Glutamatergic neuron (in vitro differentiated cells): ENCODE measurements at places on chromosomes 1 and 21. TPM values are rescaled to one million over a fixed set of nuclear protein-coding genes. Genes with fewer than 3 reads are reported as not detected.
A peak's percentile ranks its signal among the peaks of the same experiment; 100 is the strongest.

- H3K4me1 ChIP-seq: peaks cover 6% of the 10 kb centered on the region
- no peaks in the 10 kb centered on the region for H3K27me3 ChIP-seq
- DNase-seq: no peak
- no peaks in the 10 kb centered on the region for H3K36me3 ChIP-seq
Observed at GRCh38 chr1:246304484-246305259, 202.4 kb downstream of the SMYD3 start.

DNA sequence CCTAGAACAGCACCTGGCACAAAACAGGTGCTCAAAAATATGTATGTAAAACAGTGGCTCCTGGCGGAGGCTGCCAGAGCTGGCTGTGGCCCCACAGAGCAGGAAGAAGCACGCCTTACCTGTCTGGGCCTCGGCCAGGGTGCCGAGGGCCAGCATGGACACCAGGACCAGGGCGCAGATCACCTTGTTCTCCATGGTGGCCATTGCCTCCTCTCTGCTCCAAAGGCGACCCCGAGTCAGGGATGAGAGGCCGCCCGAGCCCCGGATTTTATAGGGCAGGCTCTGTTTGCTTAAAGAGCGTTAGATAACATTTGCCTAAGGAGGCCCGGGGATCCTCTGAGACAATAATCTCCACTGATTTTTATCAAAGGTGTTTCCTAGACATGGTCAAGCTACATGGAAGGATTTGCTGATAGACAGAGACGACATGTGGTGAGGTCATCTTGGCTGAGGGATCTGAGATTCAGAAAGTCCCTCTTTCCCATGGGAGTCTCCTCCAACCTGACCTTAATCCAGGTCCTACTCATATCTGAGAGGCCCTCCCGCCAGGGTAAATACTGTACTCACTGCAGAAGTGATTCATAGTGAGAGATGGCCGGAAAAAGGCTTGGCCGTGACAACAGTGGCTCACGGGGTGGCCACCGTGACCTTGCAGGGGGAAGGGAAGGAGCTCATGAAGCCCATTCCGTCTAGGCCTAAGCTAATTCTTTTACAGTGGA is at the start of gene TFF1:
TFF1 (minus strand) TSS at position 244 of the 719 bp plus-strand sequence; CDS start at position 204, 40 bp downstream.
- no peaks in the 10 kb centered on the region for H3K36me3 ChIP-seq
- peak; percentile 2 for DNase-seq
- peak within 1 kb of the TSS; percentile 52 for H3K27ac ChIP-seq
- H3K27me3 ChIP-seq: peaks cover 5% of the 10 kb centered on the region
- H3K4me1 ChIP-seq: peaks cover 22% of the 10 kb centered on the region
- no peak within 1 kb of the TSS for H3K4me3 ChIP-seq

HMCN1 gene
- total RNA-seq: 0.93 TPM

GRCh38 chr1:186572509-186572908 is 107.7 kb downstream of the PTGS2 start:
- no peaks in the 10 kb centered on the region for H3K36me3 ChIP-seq
- no peaks in the 10 kb centered on the region for H3K4me1 ChIP-seq
- no peak overlapping the region for H3K4me3 ChIP-seq
- no peak overlapping the region for H3K27ac ChIP-seq
- no peak for DNase-seq
- H3K27me3 ChIP-seq: no peaks in the 10 kb centered on the region

- H3K36me3 ChIP-seq: no peaks in the 10 kb centered on the region
- H3K4me1 ChIP-seq: no peaks in the 10 kb centered on the region
- H3K27ac ChIP-seq: no peak overlapping the region
- DNase-seq: no peak
Observed at GRCh38 chr1:19756480-19756879, 43.2 kb downstream of the TMCO4 start.

DNA sequence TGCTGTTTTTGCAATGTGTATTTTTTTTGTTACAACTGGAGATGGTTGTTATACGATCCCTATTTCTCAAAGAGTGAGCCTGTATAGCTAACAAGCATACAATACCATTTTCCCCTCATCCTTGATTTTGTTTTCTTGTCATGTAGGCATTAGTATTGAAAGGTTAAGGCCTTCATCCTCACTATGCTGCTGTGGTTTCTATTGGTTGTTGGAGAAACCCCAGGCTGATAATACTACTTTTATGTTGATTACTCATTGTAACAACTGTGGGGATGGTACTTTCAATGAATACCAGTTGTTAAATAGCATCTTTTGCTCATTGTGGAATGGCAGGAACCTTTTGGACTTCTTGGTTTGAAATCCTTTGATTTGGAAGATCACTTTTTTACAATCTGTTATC is 39.0 kb upstream of the MACF1 start:
- H3K27ac ChIP-seq: no peak overlapping the region
- DNase-seq: no peak
- H3K36me3 ChIP-seq: no peaks in the 10 kb centered on the region
- H3K4me3 ChIP-seq: peak overlapping the region; percentile 53
- H3K27me3 ChIP-seq: peaks cover 6% of the 10 kb centered on the region

GRCh38 chr1:42358791-42359190 is 21.8 kb upstream of the RIMKLA start:
- no peaks in the 10 kb centered on the region for H3K36me3 ChIP-seq
- no peaks in the 10 kb centered on the region for H3K27me3 ChIP-seq
- H3K4me1 ChIP-seq: no peaks in the 10 kb centered on the region
- no peak for DNase-seq

DNA sequence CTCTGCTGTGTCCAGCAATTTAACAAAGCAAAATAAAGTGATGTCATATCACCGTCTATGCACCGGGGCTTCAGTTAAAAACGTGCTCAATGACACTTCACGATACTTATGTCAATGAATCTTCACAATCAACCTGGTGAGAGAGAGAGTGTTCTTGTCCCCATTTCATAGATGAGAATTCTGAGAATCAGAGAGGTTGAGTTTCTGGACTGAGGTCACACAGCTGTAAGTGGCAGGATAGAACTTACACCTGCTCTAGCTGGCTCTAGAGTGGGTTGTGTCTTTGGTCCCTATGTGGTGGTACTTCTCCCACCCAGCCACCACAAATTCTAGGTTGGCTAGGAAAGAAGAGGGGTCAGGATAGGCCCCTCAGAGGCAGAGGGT is 5.2 kb downstream of the NTRK1 start:
- H3K4me1 ChIP-seq: peaks cover 63% of the 10 kb centered on the region
- H3K36me3 ChIP-seq: no peaks in the 10 kb centered on the region
- DNase-seq: no peak
- H3K4me3 ChIP-seq: peak overlapping the region; percentile 72
- H3K27me3 ChIP-seq: peaks cover 15% of the 10 kb centered on the region

DNA sequence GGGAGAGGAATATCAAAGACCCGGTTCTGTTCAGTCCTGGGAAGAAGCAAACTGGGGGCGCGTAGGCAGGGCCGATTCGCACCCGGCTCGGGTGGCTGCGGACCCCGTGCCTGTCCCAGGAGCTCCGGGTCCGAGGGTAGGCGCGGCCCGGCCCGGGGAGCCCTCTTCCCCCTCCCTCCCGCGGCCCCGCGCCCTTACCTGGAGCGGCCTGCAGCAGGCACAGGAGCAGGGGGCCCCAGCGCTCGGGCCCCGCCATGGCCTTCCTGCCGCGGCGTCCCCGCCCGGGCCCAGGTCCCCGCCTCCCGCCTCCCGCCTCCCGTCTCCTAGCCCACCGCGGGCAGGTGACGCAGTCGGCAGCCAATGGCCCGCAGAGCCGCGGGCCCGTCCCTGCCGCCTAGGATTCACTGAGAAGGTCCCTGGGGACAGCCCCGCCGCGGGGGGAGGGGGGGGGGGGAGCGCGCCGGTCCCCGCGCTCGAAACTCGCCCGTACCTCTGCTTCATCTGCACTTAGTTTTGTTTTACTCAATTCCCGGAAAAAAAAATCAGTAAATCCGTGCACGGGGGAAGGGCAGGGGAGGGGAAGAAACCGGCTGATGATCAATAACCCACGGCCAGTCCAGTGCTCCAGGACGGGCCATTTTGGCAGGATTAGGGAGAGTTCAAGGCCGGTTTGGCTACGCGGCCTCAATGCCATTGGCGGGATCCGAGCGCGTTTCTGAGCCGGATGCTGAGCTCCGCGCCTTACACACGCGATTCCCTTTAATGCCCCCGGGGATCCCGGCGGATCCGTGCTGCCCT is at the start of gene IFNLR1:
IFNLR1 (minus strand) TSS at position 297 of the 798 bp plus-strand sequence; CDS start at position 256, 41 bp downstream.
- H3K36me3 ChIP-seq: no peaks in the 10 kb centered on the region
- peak; percentile 48 for DNase-seq
- no peak within 1 kb of the TSS for H3K27ac ChIP-seq

AVPR1B gene
- not detected for total RNA-seq

- H3K27me3 ChIP-seq: no peaks in the 10 kb centered on the region
- H3K4me1 ChIP-seq: no peaks in the 10 kb centered on the region
Observed at GRCh38 chr1:24288479-24288878, 30.7 kb upstream of the GRHL3 start.

- no peak for DNase-seq
- peaks cover 58% of the 10 kb centered on the region for H3K4me1 ChIP-seq
- peaks cover 3% of the 10 kb centered on the region for H3K36me3 ChIP-seq
Observed at GRCh38 chr1:111720274-111720976, 18.8 kb downstream of the INKA2 start.

HSD3B1 gene
- total RNA-seq: not detected

FNDC10 gene
- total RNA-seq: 11.9 TPM

- H3K4me1 ChIP-seq: no peaks in the 10 kb centered on the region
- peaks cover 6% of the 10 kb centered on the region for H3K27me3 ChIP-seq
- no peak overlapping the region for H3K27ac ChIP-seq
- H3K4me3 ChIP-seq: no peak overlapping the region
Observed at GRCh38 chr1:36284517-36284916, 21.7 kb upstream of the SH3D21 start.

GRCh38 chr1:81432654-81433109 is 368.1 kb upstream of the ADGRL2 start:
- peaks cover 31% of the 10 kb centered on the region for H3K4me1 ChIP-seq
- H3K27ac ChIP-seq: no peak overlapping the region
- no peak for DNase-seq
- H3K27me3 ChIP-seq: peaks cover 2% of the 10 kb centered on the region
- no peaks in the 10 kb centered on the region for H3K36me3 ChIP-seq
- no peak overlapping the region for H3K4me3 ChIP-seq

GRCh38 chr1:24555591-24556413 is at the start of gene NCMAP:
TSS of gene NCMAP (plus strand) at chr1:24556087. CDS start at chr1:24595431, 39,344 bp downstream.
- peak; percentile 31 for DNase-seq
- H3K4me1 ChIP-seq: peaks cover 5% of the 10 kb centered on the region
- peak within 1 kb of the TSS; percentile 28 for H3K4me3 ChIP-seq
- no peaks in the 10 kb centered on the region for H3K36me3 ChIP-seq
- no peak within 1 kb of the TSS for H3K27ac ChIP-seq

ZBTB18 gene
- 213 TPM for total RNA-seq

GRCh38 chr1:27831568-27832410 is 1.2 kb downstream of the PPP1R8 start:
- H3K27me3 ChIP-seq: peaks cover 3% of the 10 kb centered on the region
- no peaks in the 10 kb centered on the region for H3K36me3 ChIP-seq
- peaks cover 21% of the 10 kb centered on the region for H3K4me1 ChIP-seq
- H3K4me3 ChIP-seq: peak overlapping the region; percentile 92

DNA sequence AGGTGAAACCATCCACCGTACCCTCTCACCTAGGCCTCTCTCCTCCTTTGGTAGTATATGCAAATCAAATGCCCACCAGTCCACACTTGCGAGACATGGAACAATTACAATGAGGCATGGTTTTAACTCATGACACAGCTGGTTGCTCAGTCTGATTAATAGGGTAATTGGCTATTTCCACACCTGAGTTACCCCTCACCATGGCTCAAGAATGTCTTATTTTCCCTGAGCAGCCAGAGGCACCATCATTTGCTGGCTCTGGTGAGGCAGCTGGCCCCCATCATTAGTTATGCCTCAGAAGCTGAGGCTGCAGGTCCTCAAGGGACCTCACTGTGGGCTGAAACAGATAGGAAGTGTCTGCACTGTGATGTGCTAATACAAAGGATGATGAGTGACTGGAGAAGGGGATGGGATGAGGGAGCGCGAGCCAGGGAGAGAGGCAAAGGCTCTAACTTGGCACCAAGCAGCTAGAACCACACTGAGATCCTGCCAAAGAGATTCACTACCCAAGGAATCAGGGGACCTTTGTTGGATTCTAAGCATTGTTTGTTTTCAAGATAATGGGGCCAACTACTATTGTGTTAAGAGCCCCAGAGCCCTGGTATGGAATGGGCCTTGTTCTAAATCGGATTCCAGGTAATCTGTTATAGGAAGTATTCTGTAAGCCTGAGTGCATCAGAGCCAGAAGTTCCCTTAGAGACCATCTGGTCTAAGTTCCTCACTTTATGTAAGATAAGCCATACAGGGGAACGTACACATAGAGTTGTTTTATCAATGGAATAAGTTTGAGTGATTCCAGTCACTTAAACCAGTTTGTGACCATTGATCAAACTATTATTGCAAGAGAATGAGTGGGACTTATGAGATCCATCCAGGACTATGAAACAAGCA is 80.0 kb upstream of the CNTN2 start:
- DNase-seq: peak; percentile 58
- H3K36me3 ChIP-seq: peaks cover 18% of the 10 kb centered on the region
- H3K27ac ChIP-seq: peak overlapping the region; percentile 44
- peak overlapping the region; percentile 7 for H3K4me3 ChIP-seq
- H3K27me3 ChIP-seq: peaks cover 6% of the 10 kb centered on the region
- peaks cover 47% of the 10 kb centered on the region for H3K4me1 ChIP-seq

GRCh38 chr1:203090421-203091198 is 4.8 kb upstream of the MYOG start:
- peaks cover 12% of the 10 kb centered on the region for H3K27me3 ChIP-seq
- no peak for DNase-seq
- peak overlapping the region; percentile 13 for H3K4me3 ChIP-seq
- no peak overlapping the region for H3K27ac ChIP-seq
- peaks cover 24% of the 10 kb centered on the region for H3K36me3 ChIP-seq

- no peak for DNase-seq
- H3K27me3 ChIP-seq: no peaks in the 10 kb centered on the region
- H3K4me3 ChIP-seq: no peak overlapping the region
Observed at GRCh38 chr21:29430030-29430429, 131.3 kb downstream of the BACH1 start.

PTPN7 gene
- not detected for total RNA-seq

RUNX3 gene
- 0.15 TPM for total RNA-seq

DNA sequence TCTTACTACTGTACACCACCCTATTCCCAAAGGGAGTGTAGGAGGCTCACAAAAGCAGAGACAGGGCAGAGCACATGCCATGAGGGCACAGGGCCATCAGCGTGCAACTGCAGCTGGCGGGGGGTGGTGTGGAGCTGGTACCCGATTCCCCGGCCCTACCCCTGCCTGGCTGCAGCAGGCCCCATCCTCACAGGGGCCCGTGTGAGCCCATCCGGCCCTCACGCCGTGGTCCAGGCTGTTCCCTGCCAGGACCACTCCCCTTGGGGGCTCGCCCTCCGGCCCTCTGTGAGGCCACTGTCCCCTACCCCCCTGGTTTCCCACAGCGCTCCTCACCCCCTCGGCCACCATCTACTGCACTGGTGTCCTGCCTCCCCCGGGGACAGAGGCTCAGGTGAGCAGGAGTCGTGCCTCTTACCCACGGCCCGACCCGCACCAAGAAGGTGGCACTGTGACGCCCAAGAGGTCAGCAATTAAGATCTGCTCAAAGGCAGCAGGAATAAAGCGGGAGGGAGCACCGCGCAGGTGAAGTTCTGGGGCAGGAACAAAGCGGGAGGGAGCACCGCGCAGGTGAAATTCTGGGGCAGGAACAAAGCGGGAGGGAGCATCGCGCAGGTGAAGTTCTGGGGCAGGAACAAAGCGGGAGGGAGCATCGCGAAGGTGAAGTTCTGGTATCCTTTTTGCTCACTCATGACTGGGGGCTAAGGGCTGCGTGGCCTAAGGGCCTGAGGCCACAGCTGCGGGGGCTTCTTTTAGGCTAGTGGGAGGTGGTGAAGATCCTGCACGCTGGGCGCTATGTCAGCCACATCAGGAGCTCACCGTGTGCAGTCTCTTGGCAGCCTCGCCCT is 3.9 kb downstream of the POFUT2 start:
- no peak for DNase-seq
- H3K27ac ChIP-seq: no peak overlapping the region
- peak overlapping the region; percentile 39 for H3K4me3 ChIP-seq
- H3K27me3 ChIP-seq: peaks cover 14% of the 10 kb centered on the region
- peaks cover 47% of the 10 kb centered on the region for H3K4me1 ChIP-seq
- H3K36me3 ChIP-seq: peaks cover 13% of the 10 kb centered on the region
